ENCODE measurements at places on chromosomes 7 and 10. TPM values are rescaled to one million over a fixed set of nuclear protein-coding genes. Genes with fewer than 3 reads are reported as not detected.
A peak's percentile ranks its signal among the peaks of the same experiment; 100 is the strongest.

- no peak for DNase-seq
These were observed 40.0 kb downstream of the C10orf120 start for GRCh38 chr10:122659651-122660050.

The EN2 gene
- not detected for total RNA-seq

The LEP gene
- not detected for total RNA-seq

DNA sequence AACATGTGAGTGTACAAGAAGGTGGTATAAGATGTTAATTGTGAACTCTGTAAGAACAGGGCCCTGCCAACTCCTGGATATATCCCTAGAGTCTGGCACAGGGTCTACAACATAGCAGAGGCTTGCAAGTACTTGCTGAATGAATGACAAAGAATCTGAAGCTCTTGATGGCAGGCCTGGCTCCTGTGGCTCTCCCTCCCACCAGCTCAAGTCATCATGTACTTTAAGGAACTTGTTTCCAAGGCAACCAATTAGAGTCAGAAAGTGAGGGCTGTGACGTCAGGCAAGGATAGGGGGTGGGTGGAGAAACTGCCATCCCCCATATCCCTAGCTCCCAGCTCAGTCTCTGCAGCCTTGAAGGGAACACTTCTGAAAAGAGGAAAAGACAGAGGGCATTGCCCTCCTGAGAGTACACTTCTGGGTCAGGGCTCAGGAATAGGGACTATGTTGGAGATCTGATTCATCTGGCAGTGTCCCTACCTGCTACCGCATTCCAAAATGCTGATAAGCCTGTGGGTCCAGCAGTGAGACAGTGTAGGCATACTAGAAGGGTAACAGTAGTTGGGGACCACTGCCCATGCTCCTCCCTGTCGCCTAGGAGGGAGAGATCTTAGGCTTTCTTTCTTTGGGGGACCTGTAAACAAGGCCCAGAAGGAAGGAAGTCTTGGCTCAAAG, 34.6 kb upstream of the BTRC start:
- DNase-seq = no peak

GRCh38 chr10:67596641-67597040, 99.4 kb downstream of the CTNNA3 start:
- no peak for DNase-seq

DNA sequence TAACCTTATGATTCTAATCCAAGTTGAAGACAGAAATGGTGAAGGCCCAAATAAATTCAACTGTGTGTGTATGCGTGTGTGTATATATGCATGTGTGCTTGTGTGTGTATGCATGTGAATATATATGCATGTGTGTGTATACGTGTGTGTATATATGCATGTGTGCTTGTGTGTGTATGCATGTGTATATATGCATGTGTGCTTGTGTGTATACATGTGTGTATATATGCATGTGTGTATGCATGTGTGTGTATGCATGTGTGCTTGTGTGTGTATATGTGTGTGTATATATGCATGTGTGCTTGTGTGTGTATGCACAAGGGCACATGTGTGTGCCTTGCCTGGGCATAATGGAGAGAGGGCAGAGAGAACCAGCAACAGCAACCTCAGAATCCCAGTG, 184.7 kb upstream of the PLPP4 start:
- no peak for DNase-seq

DNA sequence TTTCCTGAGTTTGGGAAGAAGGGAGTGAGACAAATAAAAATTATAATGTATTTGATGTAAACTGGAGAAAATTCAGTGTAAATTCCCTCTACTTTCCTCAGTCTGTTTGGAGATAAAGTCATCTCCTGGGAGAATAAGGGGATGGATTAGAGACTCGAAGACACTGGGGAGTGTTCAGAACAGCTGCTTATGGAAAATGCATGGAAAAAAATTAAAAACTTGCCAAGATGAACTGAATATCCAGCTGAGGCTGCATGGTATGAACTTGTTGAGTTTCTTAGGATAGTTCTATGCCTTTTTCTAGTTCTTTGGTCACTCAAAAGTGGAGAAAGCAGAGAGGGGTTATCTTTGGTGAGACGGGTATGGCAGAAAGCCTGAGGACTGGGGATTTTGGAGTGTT, 210.5 kb downstream of the BICC1 start:
- DNase-seq = no peak

DNA sequence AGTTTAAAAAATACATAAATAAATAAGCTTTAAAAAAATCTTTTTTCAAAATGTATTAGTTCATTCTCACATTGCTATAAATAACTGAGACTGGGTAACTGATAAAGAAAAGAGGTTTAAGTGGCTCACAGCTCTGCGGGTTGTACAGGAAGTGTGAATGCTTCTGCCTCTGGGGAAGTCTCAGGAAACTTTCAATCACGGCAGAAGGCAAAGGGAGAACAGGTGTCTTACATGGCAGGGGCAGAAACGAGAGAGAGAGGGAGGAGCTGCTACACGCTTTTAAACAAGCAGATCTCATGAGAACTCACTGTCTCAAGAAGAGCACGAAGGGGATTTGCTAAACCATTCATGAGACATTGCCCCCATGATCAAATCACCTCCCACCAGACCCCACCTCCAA, 114.6 kb downstream of the DNAJC1 start:
- DNase-seq = peak; percentile 21

- no peak for DNase-seq
These were observed 19.9 kb downstream of the SCRN1 start for GRCh38 chr7:29969738-29970137.

DNA sequence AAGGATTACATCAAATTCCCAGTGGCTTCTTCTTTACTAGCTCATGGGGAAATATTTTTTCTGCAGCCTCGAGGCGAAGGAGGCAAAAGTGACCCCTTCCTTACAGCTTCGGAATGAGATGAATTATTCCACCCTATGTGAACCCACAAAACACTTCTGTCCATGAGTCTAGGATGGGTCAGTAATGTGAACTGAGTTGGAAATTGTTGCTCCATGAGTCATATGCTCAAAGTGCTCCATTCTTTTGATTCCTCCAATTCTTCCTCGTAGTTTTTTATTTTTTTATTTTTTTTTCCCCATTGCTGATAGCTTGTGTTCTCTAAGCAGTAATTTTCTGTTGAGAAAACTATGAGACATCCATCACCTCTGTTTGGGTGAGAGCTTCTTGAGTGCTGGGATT, 31.7 kb upstream of the FAM204A start:
- no peak for DNase-seq

DNA sequence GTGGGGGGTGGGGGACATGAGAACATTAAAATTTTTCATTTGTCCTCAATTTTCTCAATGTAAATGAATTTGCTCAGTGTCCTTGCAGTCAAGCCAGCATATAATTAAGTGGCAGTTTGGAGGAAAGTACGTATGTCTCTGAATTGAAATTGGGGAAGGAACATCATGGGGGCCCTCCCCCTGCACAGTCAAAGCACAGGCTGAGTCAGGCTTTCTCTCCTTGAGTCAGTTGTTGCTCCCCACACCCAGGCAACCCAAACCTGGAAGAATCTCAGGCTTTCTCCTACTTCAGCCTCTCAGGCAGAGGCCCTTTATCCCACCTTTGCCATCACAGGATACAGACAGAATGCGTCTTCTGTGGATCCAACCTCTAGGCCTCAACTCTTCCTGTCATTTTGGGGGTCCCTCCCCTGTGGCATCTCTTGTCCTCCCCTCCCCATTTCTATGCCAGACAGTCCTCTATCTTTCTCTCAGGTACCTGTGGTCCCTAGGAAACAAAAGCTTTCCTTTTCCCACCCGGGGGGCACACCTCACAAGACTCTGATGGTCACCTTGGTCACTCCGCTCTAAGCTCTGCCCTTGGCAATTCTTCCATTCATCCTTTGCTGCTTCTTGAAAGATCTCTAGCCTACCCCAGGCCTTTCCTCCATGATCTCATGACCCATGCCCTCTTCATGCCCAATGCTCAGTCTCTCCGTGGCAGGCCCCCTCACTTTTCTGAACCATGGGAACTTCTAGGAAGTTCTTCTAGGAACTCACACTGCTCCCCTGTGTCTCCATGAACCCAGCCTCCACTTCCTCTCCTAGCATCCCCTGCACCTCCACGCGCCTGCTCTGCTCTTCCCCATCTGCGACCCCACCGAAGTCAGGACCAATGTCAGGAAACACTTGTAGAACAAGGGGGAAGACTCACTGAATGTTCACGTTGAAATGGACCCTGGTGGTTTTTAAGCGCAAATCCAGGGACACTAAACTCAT, 40.4 kb downstream of the CREB3L2 start:
- no peak for DNase-seq

- no peak for DNase-seq
These were observed 69.2 kb downstream of the DNAJC1 start for GRCh38 chr10:21934307-21934706.

The ANKRD61 gene
- total RNA-seq = 0.20 TPM

DNA sequence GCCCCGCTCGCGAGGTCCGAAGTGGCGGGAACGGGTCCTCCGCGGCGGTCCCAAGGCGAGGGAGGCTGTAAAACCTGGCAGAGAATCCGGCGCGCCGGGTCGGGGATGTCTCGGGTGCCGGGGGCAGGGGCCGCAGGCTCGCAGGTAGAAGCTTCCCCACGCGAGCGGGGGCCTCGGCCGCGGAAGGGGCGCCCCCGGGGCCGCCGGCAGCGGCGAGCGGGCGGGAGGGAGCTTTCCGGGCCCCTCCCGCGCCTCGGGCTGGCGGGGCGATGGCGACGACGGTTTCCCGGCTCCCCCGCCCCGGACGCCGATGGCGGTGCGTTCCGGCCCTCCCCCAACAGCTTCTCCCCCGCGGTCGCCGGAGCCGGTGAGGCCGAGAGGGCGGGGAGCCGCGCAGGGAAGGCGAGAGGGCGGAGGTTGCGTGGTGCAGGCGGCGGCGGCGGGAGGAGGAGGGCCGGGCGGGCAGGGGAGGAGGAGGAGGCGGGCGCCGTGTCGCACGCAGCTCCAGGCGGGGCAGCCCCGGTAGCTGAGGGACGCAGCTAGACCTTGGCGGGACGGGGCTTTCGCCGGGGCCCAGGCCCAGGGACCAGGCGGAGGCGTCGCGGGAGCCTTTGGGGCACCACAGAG, at the start of gene CUL1:
Gene CUL1, plus strand, starts transcription at position 507 of the 627 bp plus-strand sequence. CDS start 31,220 bp downstream, outside the sequence.
- DNase-seq = peak; percentile 87

- no peak for DNase-seq
These were observed 10.7 kb downstream of the PSAP start for GRCh38 chr10:71840177-71840957.

The CALU gene
- total RNA-seq = 34.3 TPM

DNA sequence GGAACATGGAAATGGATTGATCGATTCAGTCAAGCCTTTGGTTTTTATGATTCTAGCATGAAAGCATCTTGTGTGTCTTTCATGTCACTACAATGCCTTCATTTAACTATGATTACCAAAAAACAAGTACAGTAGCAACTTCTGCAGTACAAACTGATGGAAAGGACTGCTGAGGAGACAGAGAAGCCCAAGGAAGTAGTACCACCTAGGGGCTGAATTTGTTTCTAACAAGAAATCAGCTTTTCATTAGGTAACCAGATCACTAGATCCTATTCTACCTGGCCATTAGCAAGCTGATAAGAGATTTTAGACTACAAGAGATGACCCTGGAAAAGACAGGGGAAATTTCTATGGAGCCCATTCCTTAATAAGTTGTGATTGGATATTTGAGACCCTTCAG, 3.2 kb upstream of the IFIT1 start:
- DNase-seq = no peak

The FOXP2 gene
- not detected for total RNA-seq

- no peak for DNase-seq
These were observed 272.9 kb downstream of the TRIL start for GRCh38 chr7:28685242-28685643.

The OGDHL gene
- total RNA-seq = not detected

The VOPP1 gene
- 52.7 TPM for total RNA-seq

- no peak for DNase-seq
These were observed 76.1 kb upstream of the HDAC9 start for GRCh38 chr7:18419456-18419855.
